Colonic mucosa (tissue), 4 donors: ENCODE measurements at places on chromosomes 1 and 21. TPM values are rescaled to one million over a fixed set of nuclear protein-coding genes. Genes with fewer than 3 reads are reported as not detected.

C1orf226 gene
- total RNA-seq, result 26.9 TPM

MAP10 gene
- total RNA-seq, result 2.4 TPM

OLIG2 gene
- not detected for total RNA-seq

SLC44A5 gene
- total RNA-seq, result 0.17 TPM

DYNLT5 gene
- total RNA-seq, result 0.72 TPM

OR2G6 gene
- total RNA-seq, result not detected

APOBEC4 gene
- total RNA-seq, result not detected

CLDN19 gene
- not detected for total RNA-seq

FCRL5 gene
- 0.90 TPM for total RNA-seq

CCDC185 gene
- not detected for total RNA-seq

C1orf210 gene
- 67.4 TPM for total RNA-seq

OPTC gene
- not detected for total RNA-seq

RGS13 gene
- total RNA-seq, result 1.1 TPM

KRTAP19-1 gene
- not detected for total RNA-seq

FCAMR gene
- total RNA-seq, result 0.56 TPM

PCBP3 gene
- total RNA-seq, result 5.3 TPM

LCE4A gene
- total RNA-seq, result not detected

VN1R5 gene
- total RNA-seq, result not detected

DENND2C gene
- total RNA-seq, result 1.3 TPM

AKR7A3 gene
- 97.0 TPM for total RNA-seq

SLC44A3 gene
- 55.4 TPM for total RNA-seq

WDR26 gene
- 78.4 TPM for total RNA-seq

AMIGO1 gene
- total RNA-seq, result 2.5 TPM

SSR2 gene
- 208 TPM for total RNA-seq

KIF2C gene
- 33.2 TPM for total RNA-seq

MPL gene
- 0.12 TPM for total RNA-seq

DNAJC28 gene
- total RNA-seq, result 1.2 TPM

HTR6 gene
- not detected for total RNA-seq

CFAP57 gene
- total RNA-seq, result not detected

FCGR2B gene
- 8.9 TPM for total RNA-seq

UBASH3A gene
- total RNA-seq, result 1.5 TPM

TNFAIP8L2 gene
- 0.72 TPM for total RNA-seq

AVPR1B gene
- 0.89 TPM for total RNA-seq

THAP3 gene
- total RNA-seq, result 18.2 TPM

CYP4Z1 gene
- not detected for total RNA-seq

ZNF683 gene
- total RNA-seq, result 0.47 TPM

SPRR2B gene
- not detected for total RNA-seq

UBAP2L gene
- total RNA-seq, result 102 TPM

FNDC5 gene
- total RNA-seq, result 0.45 TPM

HRNR gene
- total RNA-seq, result not detected

RHD gene
- not detected for total RNA-seq

OR2T33 gene
- total RNA-seq, result not detected

ZNF684 gene
- 4.6 TPM for total RNA-seq

CCDC27 gene
- total RNA-seq, result not detected

CASZ1 gene
- total RNA-seq, result 45.0 TPM

IQCC gene
- total RNA-seq, result 4.3 TPM

ETV3L gene
- total RNA-seq, result not detected

SERTAD4 gene
- 4.6 TPM for total RNA-seq

IVL gene
- total RNA-seq, result not detected

EXTL1 gene
- 0.05 TPM for total RNA-seq
